ENCODE measurements at places on chromosomes 12 and 14.

DNA sequence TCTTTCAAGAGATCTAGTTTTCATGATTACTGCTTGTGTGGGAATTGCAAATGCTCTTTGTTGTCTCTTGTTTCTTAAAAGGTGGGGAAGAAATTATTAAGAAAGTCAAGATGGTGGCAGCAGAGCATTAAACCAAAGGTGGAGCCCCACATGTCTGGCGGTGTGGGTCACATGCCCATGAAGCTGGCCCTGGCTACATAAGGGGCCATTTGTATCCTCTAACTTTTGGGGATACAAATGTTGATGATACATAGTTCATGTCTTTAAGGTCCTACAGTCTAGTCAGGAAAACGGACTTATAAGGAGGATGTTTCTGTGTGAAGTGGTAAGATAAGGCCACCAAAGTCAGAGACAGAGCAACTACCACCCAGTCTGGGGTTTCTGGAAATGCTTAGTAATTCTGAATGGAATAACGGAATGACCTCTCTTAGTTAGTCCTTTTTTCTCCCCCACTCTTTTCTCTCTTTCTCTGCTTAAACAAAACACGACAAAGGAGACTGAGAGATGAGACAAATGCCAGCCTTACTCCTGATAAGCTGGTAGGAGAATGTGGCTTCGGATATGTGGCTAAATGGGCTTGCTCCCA lies 39.9 kb upstream of the PTHLH start:
- no peak for DNase-seq

DNA sequence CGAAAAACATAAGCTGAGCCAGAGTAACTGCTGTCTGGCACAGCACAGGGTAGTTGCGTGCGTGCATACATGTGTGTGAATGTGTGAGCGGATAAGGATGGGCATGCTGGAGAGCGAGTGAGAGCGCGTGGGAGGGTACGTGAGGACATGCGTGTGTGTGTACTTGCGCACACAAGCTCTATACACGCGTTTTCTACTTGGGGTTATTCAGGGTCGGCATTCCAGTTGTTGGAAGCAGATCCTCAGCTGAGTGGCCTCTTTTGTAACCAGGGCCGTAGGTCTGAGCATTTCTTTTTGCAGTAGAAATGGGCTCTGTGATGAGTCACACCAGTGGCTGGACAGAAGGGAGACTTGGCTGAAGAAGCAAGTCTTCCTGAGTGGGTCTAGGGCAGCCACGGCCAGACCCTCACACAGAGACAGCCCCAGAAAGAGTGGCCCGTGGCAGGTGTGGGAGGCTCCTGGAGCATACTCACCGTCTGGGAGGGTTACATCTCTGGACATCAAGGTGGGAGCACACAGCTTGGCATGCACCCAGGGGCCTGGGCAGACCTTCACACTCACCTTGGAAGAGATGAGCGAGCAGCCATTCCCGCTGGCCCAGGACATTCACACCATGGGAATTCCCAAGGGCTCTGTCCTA lies 78.0 kb downstream of the LRRC74A start:
- DNase-seq, result no peak

DNA sequence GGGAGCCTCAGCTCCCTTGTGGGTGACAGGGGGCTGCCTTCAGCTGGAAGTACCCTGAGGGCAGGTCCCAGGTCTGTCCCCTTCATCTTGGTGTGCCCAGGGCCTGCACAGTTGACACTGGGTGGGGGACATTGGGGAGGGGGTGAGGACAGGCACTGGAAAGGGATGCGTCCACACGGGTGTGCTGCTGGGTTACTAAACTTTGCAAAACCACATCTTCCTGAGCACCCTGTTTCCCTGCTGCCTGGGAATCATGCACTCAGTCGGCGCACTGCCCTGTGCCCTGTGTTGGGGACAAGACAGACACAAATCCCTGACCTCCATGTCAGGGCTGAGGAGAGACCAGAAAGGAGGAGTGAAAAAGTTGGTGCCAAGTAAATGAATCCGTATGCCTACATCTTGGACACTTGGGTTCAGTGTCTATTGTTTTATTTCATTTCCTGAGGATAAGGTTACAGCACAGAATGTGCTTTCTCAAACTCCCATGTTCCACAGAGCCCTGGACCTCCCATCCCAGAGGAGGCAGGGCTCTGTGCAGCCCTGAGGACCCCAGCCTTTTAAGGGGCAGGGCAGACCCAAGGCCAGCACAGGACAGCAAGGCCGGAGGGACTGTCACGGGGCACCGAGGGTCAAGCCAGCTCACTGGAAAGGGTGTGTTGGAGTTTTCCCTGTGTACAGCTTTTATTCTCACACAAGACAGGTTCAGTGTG lies 2.9 kb upstream of the SLC25A29 start:
- DNase-seq, result no peak

DNA sequence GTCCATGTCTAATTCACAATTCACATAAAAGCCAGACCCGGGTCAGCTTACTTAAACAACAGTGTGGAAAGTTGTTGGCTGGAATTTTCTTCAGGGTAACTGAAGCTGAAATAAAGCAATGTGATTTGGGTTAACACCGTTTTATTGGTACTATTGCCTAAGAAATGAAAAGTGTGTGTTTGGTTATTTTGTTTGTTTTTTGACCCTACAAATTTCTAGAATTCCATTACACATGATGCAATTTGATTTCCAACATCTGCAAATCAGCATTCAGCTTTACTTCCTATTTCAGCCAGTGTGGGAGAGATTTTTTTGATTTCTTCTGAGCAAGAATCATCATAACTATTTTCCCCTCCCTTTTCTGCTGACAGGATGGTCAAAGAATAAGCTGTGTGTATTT lies 45.7 kb upstream of the CLMN start:
- DNase-seq, result no peak

DNA sequence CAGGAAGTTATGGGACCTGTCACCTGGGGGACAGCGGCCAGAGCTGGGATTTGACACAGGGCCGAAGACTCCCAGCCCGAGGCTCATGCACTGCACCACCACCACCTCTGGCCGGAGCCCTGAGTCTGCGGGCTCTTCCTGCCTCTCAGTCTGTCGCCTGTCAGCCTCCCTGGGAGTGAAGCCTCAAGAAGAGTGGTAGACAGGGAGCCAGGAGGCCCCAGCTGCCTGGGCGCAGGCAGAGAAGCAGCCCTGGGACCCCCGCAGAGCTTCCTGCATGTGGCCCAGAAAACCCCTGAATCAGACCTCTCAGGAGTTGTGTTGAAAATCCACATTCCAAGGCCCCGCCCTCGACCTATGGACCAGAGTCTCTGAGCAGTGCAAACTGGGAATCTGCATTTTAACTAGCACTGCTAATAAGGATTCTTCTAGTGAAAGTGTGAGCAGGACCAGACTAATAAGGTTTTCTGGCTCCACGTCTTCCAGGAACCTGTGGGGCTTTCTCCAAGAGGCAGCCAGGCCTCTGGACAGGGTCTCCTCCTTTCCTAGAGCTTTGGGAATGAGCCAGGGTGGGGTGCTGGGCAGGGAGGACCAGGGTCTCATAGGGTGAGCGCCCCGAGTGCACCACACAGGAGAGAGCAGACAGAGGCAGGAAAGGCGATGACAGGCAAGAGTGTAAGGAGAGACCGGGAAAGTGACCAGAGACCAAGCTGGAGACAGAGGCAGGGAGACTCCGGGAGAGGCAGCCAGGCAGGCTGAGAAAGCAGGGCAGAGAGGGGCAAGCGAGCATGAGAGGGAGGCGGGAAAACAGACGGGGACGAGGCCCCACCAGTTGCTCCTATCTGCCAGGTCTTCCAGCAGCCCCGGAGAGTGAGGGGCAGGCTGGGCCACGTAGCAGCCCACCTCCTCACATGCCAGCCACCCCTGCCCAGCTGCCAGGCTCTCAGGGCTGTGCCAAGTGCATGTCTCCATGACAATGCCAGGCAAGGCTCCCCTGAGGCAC lies 112.4 kb downstream of the BCL11B start:
- DNase-seq, result no peak

DNA sequence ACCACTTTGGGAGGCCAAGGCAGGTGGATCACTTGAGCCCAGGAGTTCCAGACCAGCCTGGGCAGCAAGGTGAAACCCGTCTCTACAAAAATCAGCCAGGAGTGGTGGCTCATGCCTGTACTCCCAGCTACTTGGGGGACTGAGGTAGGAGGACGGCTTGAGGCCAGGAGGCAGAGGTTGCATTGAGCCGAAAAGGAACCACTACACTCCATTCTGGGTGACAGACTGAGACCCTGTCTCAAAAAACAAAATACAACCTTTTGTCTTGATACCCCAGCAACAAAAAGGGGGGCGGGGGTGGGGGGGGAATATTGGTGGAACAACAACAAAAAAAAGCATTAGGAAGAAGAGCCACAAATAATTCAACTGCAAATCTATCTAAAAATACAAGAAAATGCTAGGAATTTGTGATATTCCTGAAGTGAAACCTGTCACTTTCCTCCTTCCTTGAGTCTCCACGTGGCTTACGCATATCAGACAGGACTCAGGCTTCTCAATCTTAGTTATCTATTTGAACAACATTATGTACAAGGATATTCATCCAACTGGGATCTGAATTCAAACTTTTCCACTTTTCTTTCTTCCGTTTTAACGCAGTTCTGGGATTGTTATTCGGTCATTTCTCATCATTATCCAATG lies 1.3 kb downstream of the R3HDM2 start:
- DNase-seq, result no peak

DNA sequence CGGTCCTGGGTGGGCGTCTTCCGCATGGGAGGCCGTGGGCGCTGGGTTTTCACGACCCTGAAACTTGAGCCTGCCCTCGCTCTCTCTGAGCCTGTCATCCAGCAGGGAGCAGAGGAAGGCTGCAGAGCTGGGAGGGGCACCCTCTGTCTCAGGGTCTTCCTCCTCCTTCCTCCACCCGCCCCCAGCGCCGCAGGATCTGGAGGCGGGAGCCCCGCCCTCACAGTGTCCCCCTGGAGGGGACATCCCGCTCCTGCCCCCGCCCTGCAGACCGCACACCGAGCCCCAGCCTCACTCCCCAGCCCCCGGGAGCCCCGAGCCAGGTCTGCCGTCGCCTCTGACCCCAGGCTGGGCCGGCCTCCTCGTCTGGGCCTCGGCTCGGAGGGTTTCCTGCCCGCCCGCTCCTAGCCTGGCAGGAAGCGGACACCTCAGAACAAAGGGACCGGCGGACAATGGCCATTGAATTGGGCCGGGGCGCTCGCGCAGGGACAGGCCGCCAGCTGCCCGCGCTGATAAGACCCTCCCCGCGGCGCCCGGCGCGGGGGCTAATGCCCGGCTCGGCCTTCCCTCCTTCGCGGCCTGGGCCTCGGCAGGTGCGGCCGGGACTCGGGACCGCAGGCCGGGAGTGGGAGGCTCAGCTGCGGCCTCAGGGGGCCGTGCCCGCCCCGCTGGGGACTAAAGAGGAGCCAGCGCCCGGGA lies 15.3 kb upstream of the NUDT14 start:
- no peak for DNase-seq

GRCh38 chr14:95011445-95012006 lies 145.8 kb downstream of the DICER1 start:
- no peak for DNase-seq

GRCh38 chr14:68704736-68705720 lies 87.8 kb downstream of the ZFP36L1 start:
- DNase-seq, result no peak

- DNase-seq, result no peak
Measured at GRCh38 chr12:98653866-98654493, 8.9 kb downstream of the APAF1 start.

GRCh38 chr12:64806173-64806572 lies 18.3 kb upstream of the TBC1D30 start:
- DNase-seq, result no peak

Data from CD4-positive, alpha-beta T cell treated with Interleukin-15 for 1 hour (primary cell).